ENCODE measurements at places on chromosomes 3 and 15.
A peak's percentile ranks its signal among the peaks of the same experiment; 100 is the strongest.

DNA sequence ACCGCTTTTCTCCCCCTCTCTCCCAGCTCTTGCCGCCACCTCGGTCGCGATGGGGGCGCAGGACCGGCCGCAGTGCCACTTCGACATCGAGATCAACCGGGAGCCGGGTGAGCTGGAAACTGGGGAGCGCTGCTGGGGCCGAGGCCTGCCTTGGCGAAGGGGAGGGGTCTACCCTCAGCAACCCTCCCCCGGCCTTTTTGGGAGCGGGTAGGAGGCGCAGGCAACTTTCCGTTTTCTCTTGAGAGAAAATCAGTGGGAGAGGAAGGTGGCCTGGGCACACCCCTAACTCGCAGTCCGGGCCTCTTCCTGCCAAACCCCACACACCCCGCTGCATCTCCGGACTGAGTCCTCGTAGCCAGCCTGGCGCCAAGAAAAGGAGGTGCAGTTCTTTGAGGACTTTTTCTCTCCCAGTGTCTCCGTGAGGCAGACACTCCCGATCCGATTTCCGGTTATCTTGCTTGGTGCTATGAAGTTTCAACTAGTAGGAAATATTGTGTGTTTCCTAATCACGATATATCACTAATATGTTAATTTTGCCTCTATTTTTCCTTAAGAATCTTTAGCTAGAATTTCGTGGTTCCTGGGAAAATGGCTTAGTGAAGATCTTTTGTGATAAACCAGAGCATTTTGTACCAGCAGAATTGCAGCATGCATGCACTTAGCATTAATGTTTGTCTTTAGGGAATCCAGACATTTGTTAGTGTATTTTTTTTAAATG lies 631 bp downstream of the NKTR start:
- H3K4me3 ChIP-seq: peak overlapping the region; percentile 93
- H3K4me1 ChIP-seq: peaks cover 15% of the 10 kb centered on the region
- no peaks in the 10 kb centered on the region for H3K27me3 ChIP-seq
- H3K27ac ChIP-seq: peak overlapping the region; percentile 97
- peaks cover 16% of the 10 kb centered on the region for H3K36me3 ChIP-seq

DNA sequence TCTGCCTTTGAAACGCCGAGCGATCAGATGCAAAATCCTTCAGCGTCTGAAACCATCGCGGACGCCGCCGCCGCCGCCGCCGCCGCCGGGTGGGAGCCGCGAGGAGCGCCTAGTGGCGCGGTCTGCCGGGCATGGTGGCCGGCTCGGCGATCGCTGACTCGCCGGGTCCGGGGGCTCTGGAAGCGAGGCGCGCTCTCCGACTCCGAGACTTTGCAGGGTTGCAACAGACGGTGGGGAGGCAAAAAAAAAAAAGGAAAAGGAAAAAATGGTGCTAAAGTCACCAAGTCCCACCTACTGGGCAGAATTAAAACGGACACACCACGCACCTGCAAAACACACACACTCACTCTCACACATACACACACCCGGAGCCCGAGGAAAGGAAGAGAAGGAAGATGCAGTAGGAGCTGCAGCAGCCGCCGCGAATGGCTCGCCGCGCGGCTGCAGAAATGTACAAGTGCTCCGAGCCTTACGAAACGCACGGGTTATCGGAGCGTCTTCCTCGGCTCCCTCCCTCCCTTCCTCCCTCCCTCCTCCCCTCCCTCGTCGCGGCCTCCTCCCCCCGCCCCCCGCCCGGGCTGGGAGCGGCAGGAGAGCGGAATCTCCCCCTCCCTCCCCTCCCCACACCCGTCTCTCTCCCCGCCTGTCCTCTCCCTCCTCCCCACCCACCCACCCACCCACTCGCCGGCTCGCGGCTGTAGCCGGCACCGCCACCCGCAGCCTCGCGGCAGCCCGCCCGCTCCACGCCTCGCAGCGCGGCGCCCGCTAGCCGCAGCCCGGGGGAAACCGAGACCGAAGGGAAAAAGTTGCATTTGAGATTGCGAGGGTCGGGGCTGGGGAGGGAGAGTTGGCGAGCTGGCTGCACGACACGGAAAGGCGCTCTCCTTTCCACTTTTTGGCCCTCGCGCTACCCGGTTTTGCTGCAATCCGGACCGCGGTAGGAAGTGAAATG lies at the start of gene NTRK3:
NTRK3 (minus strand) TSS at position 461 of the 952 bp plus-strand sequence. CDS start 586 bp downstream, outside the sequence.
- H3K36me3 ChIP-seq: no peaks in the 10 kb centered on the region
- H3K4me1 ChIP-seq: peaks cover 14% of the 10 kb centered on the region
- peak within 1 kb of the TSS; percentile 86 for H3K27ac ChIP-seq
- H3K27me3 ChIP-seq: peaks cover 88% of the 10 kb centered on the region
- peak within 1 kb of the TSS; percentile 72 for H3K4me3 ChIP-seq
- no peak for DNase-seq

DNA sequence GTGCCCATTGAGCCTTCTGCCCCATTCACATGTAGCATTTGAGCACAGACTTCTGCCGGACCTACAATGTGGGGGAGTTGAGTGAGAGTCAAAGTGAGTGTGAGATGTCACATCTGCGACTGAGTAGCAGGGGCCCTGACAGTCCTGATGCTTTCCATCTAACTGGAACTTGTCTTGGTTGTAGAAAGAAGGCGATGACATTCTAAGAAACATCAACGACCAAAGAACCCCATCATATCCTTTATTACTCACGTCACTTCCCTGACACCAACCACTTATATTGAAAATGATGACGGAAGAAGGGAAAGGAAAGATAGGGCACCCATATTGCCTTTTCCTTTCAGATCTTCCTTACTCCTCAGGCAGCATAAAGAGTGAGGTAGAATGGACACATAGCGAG lies 30.5 kb downstream of the SMAD3 start:
- H3K27ac ChIP-seq: no peak overlapping the region
- no peak overlapping the region for H3K4me3 ChIP-seq
- H3K27me3 ChIP-seq: no peaks in the 10 kb centered on the region
- no peaks in the 10 kb centered on the region for H3K36me3 ChIP-seq
- peaks cover 16% of the 10 kb centered on the region for H3K4me1 ChIP-seq

DNA sequence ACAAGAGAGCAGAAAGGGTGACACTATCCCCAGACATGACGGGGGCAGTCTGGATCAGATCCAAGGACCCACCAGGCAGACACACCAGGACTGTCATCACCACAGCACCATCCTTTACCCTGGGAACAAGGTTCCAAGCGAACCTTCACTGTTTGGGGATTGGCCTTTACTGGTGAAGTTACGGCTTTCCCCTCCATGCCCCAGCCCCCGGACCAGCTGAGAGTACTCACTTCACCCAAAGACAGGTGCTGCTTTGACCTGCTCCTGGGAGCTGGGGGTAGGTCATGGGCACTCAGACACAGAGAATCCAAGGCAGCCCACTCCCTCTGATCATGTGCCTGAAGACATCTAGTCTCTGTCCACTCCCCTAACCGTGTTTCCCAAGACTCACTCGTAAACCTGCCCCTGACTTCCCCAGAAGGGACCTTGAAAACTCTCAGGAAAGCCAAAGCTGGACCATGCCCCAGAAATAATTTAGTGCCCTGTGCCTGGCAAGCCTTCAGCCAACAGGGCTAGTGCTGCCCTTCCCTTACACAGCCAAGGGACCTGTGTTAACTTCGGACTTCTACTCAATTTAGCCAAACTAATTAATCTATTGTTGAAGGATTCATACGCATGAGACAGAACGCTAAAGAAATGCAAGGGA lies 2.8 kb downstream of the RRP9 start:
- no peak for DNase-seq
- H3K27me3 ChIP-seq: no peaks in the 10 kb centered on the region
- peak overlapping the region; percentile 12 for H3K4me3 ChIP-seq
- H3K4me1 ChIP-seq: peaks cover 12% of the 10 kb centered on the region
- H3K36me3 ChIP-seq: peaks cover 7% of the 10 kb centered on the region

- H3K36me3 ChIP-seq: no peaks in the 10 kb centered on the region
- H3K27ac ChIP-seq: no peak overlapping the region
- DNase-seq: no peak
Observed at GRCh38 chr3:4503050-4503449, 9.9 kb downstream of the ITPR1 start.

- H3K4me3 ChIP-seq: no peak overlapping the region
- no peaks in the 10 kb centered on the region for H3K36me3 ChIP-seq
- DNase-seq: no peak
- H3K27ac ChIP-seq: no peak overlapping the region
Observed at GRCh38 chr3:178439504-178439903, 96.7 kb upstream of the KCNMB2 start.

DNA sequence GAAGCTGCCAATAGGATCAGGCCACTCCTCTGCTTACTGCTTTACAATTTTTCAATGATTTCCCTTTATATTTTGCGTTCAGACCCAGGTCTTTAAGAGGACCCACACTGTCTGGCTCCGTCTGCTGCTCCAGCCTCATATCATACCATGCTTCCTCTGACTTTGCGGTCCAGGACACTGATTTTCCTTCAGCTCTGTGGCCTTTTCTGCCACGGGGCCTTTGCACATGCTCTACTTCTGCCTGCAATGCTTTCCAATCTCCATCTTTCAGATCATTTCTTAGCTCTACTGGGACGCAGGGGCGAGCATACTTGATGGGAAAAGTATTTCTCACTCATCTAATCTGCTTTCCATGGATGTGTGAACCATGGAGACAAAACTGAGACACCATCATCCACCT lies 23.0 kb upstream of the SH3GL3 start:
- H3K4me1 ChIP-seq: no peaks in the 10 kb centered on the region
- H3K27me3 ChIP-seq: peaks cover 14% of the 10 kb centered on the region
- H3K27ac ChIP-seq: no peak overlapping the region

DNA sequence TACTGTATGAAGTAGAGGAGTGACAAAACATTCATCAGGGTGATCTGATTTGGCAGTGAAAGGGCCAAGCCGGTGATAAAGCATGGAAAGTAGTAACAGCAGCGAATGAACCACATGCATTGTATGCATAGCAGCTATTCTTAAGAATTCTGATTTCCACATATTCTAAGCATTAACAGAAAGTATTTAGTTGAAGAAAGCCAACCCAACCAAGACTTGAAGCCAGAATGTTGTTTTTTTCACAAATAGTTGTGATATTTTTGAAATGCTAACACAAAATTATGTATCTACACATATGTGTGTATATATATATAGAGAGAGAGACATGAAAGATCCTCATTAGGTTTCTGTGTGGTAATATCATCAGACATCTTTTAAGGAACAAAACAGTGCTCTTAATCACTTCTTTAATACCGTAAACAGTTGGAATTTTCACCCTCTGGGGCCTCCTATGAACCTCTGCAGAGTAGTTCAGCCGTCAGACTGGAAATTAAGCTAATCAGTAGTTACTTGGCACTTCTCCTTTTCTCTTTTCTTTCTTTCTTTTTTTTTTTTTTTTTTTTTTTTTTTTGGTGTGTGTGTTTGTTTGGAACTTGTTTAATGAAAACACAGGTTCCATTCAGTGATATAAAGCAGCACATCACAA lies 139.6 kb downstream of the CMSS1 start:
- H3K36me3 ChIP-seq: no peaks in the 10 kb centered on the region
- H3K27me3 ChIP-seq: no peaks in the 10 kb centered on the region
- H3K4me3 ChIP-seq: no peak overlapping the region

DNA sequence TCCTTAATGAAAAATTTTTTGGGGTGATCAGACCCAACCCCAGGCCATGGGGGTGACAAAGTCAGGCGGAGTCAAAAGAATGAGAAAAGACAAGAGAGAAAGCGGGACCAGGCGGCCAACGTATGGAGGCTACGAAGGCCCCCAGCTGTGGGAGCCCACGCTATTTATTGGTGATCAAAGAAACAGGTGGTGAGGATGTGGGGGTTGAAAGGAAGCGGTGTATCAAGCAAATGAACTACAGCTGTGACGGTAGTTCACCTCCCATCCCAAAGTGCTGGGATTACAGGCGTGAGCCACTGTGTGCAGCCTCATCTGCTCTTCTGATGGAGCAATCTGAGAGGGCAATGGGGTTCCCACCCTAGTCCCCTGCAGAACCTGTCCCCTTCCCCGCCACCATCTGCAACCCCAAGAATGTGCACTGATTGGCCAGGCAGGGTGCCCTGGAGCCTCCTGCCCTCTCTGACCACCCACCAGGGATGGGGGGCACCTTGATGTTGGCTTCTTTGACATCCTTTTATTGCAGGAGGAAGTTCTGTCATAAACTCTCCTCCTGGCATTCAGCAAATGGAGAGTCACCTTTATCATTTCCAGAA lies 1.1 kb upstream of the CHRNA3 start:
- DNase-seq: no peak
- H3K27me3 ChIP-seq: peaks cover 69% of the 10 kb centered on the region
- peak overlapping the region; percentile 66 for H3K4me3 ChIP-seq

GRCh38 chr15:62389885-62390790 lies 225.1 kb upstream of the C2CD4B start:
- peak within 1 kb of the TSS; percentile 97 for H3K4me3 ChIP-seq
- H3K27ac ChIP-seq: peak within 1 kb of the TSS; percentile 97
- H3K27me3 ChIP-seq: peaks cover 4% of the 10 kb centered on the region
- peaks cover 14% of the 10 kb centered on the region for H3K4me1 ChIP-seq
- H3K36me3 ChIP-seq: no peaks in the 10 kb centered on the region
- peak; percentile 55 for DNase-seq

- no peaks in the 10 kb centered on the region for H3K36me3 ChIP-seq
- DNase-seq: no peak
- H3K27ac ChIP-seq: no peak overlapping the region
- no peak overlapping the region for H3K4me3 ChIP-seq
- no peaks in the 10 kb centered on the region for H3K27me3 ChIP-seq
- H3K4me1 ChIP-seq: peaks cover 26% of the 10 kb centered on the region
Observed at GRCh38 chr3:16999161-16999560, 114.4 kb downstream of the PLCL2 start.

GRCh38 chr3:186566772-186567071 lies 417 bp downstream of the TBCCD1 start:
- H3K4me3 ChIP-seq: peak overlapping the region; percentile 92
- H3K27ac ChIP-seq: peak overlapping the region; percentile 96
- peaks cover 26% of the 10 kb centered on the region for H3K4me1 ChIP-seq

DNA sequence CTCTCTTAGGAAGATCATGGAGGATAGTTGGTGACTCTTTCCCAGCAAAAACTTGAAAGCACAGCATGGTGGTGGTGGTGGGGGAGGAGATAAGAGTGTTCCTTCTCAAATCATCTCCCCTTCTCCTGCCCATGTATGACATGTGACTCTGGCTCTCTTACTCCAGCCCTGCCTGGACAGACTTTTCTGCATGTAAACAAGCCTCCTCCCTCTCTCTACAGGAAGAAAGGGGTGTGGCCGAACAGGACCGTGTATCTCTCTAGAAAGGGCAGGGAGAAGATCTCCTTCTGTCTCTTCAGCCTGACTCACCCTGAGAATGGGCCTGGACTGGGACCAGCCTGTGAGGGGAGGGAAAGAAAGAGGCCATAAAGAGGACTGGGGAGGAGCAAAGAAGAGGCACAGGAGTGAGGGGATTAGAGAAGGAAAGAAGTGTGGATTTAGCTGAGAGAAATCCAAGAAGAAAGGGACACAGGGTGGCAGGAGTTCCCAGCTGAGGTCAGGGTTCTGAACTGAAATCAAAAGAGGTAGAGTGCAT lies 1.5 kb downstream of the CELF6 start:
- peak overlapping the region; percentile 61 for H3K4me3 ChIP-seq
- H3K36me3 ChIP-seq: peaks cover 1% of the 10 kb centered on the region
- H3K4me1 ChIP-seq: peaks cover 4% of the 10 kb centered on the region
- DNase-seq: no peak

DNA sequence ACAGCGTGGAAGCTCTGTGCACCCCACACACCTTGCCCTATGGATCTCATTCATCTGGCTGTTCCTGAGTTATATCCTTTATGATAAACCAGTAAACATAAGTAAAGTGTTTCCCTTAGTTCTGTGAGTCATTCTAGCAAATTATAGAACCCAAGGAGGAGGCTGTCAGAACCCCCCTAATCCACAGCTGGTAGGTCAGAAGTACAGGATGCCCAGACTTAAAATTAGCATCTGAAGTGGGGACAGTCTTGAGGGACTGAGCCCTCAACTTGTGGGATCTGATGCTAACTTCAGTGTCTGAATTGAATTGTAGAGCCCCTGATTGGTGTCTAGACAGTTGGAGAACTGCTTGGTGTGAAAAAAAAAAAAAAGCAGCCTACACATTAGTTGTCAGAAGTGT lies 75.1 kb downstream of the B3GNT5 start:
- H3K4me1 ChIP-seq: peaks cover 11% of the 10 kb centered on the region
- no peak overlapping the region for H3K4me3 ChIP-seq
- no peaks in the 10 kb centered on the region for H3K36me3 ChIP-seq
- no peaks in the 10 kb centered on the region for H3K27me3 ChIP-seq
- no peak overlapping the region for H3K27ac ChIP-seq

Data from progenitor cell of endocrine pancreas (in vitro differentiated cells).